ENCODE measurements at places on chromosomes 4 and X.
A peak's percentile ranks its signal among the peaks of the same experiment; 100 is the strongest.

GRCh38 chrX:37378404-37378803 is 29.2 kb downstream of the PRRG1 start:
- no peak for DNase-seq

- no peak for DNase-seq
Measured at GRCh38 chr4:9898596-9899305, 117.3 kb downstream of the DRD5 start.

DNA sequence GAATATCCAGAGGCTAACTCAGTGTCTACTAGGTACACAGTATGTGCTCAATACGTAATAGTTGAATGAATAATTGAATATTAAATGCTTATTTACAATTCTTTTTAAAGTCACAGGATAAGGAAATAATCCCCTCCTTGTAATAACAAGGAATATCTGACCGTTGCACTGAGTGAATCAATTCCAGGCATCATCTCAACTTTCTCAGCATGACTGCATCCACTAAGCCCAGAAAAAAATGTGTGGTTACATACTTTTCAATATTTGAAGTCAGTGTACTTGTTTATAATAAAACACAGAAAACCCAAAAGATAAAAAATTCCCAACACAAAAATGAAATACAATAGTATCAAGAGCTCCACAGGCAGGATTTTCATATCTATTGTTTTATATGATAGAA is 105.4 kb downstream of the TMEM144 start:
- DNase-seq: no peak

DNA sequence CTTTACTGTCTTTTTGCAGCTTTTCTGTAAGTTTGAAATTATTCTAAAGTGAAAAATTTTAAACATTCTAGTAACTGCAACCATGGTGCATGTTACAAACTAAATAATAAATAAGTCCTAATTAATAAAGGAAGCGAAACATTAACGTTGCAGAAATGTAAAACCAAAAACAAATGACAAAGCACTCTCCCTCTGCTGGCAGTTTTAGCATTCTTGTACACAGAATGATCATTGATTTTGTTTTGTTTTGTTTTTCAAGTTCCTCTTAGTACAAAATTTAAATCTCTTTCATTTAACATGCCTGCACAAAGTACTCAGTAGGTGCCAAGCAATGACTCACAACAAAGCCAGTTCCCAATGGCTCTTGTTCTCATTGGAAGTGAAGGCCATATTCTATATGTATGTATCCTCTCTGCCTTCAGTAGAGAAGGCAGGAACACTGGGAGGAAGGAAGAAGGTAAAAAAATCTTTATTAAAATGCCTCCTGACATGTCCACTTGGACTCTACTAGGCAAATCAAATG is 13.7 kb upstream of the TMSB4X start:
- DNase-seq: no peak

- no peak for DNase-seq
Measured at GRCh38 chr4:59608466-59608865, 1591.7 kb upstream of the ADGRL3 start.

- DNase-seq: no peak
Measured at GRCh38 chr4:182908124-182908523, 9.1 kb downstream of the DCTD start.

GRCh38 chr4:41839916-41840854 is 91.7 kb upstream of the PHOX2B start:
- DNase-seq: no peak

GRCh38 chrX:5708251-5708650 is 520.4 kb downstream of the NLGN4X start:
- no peak for DNase-seq

GRCh38 chr4:14917298-14917633 is 85.0 kb upstream of the CPEB2 start:
- DNase-seq: no peak

- no peak for DNase-seq
Measured at GRCh38 chr4:125303821-125304220, 10.9 kb upstream of the FAT4 start.

DNA sequence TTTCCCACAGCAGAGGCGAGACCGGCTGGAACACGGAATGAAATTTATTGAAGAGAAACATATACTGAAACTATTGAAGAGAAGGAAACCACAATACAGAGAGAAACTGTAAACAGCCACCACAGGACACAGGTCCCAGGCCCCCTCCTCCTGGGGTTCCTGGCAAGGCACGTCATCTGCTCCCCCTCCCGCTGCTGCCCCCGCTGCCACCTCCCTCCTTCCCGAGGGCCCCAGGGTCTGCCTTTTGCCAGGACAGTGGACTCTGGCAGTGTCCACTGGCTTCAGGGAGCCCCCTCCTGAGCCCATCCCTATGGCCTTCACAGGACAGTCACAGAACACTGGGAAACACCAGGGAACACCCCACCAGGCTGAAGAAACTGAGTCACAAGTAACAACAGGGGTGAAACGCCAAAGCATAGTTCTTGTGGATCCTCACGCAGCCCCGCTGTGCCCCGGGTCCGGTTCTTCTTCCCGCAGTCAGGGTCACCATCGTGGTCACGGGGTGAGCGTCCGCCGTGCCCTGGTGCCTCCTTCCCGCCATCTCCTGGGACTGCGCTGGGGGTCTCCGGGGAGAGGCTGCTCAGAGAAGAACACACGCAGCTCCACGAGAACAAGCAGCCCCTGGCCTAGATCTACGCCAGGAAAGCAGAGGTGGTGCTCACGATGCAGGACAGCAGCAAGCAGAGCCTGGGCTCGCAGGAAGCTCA is 5.4 kb downstream of the PNMA6E start:
- no peak for DNase-seq

DNA sequence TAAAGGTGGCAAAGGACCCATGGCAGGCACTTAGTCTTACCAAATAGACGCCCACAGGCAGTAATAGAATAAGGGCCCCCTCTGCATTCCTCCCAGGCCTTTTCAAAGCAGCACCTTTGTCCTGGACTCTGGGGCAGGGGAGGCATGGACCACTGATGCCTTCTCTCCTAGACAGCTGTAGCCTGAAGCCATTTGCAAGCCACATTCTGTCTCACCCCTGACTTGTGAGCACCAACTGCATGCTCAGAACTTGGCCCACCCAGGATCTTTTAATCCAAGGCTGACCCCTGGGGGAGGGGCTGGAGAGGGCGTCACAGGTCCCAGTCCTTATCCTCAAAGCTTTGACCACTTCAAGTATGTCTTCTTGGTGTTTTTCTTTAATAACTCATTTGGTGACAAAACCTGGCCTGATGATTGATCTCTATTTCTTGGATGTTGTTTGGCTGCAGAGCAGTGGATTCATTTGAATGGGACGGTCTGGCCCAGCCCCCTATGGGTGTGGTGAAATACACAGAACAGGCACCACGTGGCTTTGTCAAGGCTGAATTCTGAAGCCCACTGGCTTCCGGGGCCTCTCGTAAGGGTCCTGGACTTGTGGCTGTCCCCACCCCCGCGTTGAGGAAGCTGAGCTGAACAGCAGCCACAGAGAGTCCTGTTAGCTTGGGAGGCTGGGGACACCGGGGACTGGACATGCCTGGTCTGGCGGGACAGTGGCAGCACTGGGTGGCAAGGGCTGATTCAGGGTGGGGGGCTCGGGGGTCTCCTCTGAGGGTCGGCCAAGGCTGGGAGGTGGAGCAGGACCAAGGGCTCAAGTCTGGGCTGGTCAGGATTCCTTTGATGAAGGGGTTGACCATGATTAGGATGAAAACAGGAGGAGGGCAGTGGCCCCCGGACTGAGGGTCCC is 36.6 kb downstream of the ADRA2C start:
- no peak for DNase-seq

- peak; percentile 5 for DNase-seq
Measured at GRCh38 chr4:152534541-152535359, 1.1 kb downstream of the FBXW7 start.

DNA sequence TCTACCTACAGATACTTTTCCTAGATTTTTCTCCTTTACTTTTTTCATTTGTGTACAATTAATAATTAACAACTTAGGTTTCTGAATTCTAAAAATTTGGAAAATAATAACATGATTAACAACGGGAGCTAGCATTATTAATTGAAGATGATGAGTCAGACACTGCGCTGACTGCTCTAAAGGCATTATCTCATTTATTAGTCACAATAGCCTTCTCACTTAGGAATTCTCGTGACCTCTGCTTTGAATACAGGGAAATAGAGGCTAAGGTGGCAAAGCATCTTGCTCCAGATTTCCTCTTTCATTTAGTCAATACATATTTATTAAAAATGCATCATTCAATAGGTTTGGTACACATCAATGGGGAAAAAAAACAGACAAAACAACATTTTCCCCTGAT is 441.3 kb downstream of the PCDH18 start:
- no peak for DNase-seq

DNA sequence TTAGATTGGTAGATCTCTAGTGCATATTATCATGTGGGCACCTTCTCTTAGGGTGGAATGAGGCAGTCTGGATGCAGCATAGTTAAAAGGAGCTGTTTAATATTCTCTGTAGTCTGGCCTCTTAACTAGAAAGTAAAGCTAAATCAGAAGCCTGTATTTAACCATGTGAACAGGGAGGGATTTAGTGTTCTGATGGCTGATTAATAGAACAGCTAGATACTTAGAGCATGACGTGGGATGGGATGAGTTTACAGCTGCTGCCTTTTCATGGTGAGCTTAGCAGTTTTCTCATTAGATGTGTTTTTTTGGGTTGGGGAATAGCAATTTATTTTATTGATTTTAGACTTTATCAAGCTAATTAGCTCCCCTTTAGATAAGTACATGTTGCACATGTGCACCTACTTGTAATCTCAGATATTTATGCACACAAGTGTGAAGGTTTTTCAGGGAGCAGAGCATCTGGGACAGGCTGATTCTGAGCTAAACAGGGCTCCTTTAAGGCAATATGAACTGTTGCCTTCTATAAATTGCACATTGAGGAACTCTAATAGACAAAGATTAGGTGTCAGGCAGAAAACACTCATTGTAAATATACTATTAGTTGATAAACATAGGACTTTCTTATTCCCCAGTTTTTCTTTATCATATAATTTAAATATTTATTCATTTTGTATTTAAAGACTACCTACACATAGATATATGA is 34.1 kb downstream of the YIPF6 start:
- no peak for DNase-seq

GRCh38 chrX:118536687-118537461 is 41.3 kb downstream of the DOCK11 start:
- DNase-seq: no peak

- no peak for DNase-seq
Measured at GRCh38 chr4:21893136-21893535, 55.4 kb downstream of the KCNIP4 start.

GRCh38 chr4:77959566-77960338 is 97.1 kb downstream of the MRPL1 start:
- DNase-seq: peak; percentile 87

- DNase-seq: no peak
Measured at GRCh38 chr4:179605196-179605595, 2163.0 kb upstream of the AGA start.

GRCh38 chrX:68462653-68463052 is 29.4 kb upstream of the OPHN1 start:
- peak; percentile 2 for DNase-seq

DNA sequence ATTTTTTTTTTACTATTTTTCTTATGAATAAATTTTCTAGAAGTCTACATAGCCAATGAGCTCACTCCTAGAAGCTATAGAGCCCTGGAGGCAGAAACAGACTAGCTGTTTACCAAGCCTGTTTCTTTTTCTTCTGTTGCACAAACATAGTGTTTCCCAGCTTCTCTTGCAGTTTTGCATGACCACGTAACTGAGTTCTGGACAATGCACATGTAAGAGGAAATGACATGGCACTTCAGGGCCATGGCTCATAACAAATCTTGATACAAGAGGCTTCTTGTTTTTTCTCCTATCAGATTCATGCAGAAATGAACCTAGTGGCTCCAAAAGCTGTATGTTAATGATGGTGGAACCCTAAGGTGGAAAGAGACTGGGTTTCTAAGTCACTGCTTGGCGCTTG is 127.4 kb downstream of the ZNF330 start:
- no peak for DNase-seq

DNA sequence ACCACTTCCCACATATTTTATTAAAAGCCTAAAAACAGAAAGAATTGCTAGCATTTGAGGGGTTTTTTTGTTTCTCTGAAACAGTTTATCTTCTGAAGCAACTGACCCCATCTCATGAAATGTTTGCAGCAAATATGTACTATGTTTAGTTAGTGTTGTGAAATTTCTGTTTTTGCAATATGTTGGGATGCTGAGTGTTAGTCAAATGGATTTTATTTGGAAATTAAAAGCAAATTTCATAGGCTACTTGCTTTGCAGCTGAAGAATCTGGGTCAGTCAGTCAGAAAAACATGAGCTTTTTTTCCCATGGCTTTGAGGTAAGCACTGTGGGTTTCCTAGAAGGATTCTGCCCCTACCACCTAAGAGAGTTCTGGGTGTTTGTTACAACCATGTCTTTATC is 184.9 kb upstream of the DKK2 start:
- no peak for DNase-seq

- no peak for DNase-seq
Measured at GRCh38 chrX:149758068-149758714, 15.7 kb upstream of the HSFX1 start.

GRCh38 chr4:188439641-188440311 is 300.5 kb downstream of the TRIML1 start:
- no peak for DNase-seq

DNA sequence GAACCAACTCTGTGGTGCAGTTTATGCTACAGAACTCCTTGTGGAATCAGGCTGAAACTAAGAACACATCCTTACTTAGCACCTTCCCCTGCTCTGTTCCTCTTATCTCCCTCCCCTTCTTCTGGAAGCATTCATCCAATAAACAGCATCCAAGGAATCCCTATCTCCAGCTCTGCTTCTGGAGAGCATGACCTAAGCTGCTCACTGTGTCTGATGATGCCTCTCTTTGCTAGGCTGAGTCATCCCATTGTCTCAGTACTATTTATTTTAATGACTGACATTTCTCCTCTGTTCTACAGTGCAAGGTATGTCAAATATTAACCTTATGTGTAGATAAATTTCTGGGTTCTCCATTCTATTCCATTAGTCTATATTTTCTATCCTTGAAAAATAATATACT is 71.2 kb downstream of the BEND2 start:
- no peak for DNase-seq

GRCh38 chr4:2881431-2881830 is 37.8 kb downstream of the ADD1 start:
- no peak for DNase-seq

- no peak for DNase-seq
Measured at GRCh38 chr4:19776021-19776459, 475.7 kb upstream of the SLIT2 start.

- no peak for DNase-seq
Measured at GRCh38 chrX:119706616-119707015, 13.6 kb upstream of the SEPTIN6 start.

- no peak for DNase-seq
Measured at GRCh38 chr4:128571747-128572146, 237.8 kb upstream of the JADE1 start.

Data from DMS79 treated with DMSO at 0.1 percent for 48 hours (cell line).